ENCODE measurements at places on chromosomes 12 and 14.

DNA sequence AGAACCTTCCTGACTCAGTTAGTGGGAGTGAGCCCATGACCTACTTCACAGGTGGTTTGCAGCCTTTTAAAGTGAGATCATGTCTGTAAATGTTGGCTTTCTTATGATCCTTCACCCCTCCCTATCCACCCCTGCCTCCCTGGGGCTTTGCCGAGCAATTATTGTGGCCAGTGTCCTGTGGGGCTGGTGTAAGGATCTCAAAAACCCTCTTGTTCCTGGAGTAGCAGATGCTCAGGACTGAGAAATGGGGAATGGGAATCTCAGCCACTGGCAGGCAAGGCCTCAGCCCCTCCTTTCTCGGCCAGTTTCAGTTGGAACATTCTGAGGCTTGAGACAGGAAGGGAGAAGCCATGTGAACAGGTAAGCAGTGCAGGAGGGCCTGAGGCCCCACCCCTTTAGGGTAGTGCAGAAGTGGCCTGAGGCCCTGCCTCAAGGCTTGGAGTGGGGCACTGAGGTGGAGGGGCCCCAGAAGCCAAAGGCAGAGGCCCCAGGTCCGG lies 53.8 kb downstream of the PLEKHG3 start:
- no peak for DNase-seq

DNA sequence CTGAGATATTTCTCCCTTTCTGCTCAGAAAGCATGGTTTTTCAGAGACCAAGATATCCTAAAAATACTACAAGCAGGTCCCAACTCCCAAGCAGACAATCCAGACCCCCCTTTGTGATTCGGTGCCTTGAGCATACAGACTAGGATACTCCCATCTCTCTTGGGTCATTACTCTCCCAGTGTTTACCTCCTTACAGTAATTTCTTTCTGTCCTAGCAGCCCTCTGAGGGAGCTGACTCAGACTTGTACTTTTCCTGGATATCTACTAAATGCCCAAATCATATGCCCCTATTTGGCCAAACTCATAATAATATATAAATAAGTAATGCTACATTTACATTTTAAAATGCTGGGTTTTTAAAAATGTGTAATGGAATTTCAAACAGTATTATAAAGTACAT lies 355.6 kb downstream of the LRIG3 start:
- no peak for DNase-seq

- no peak for DNase-seq
These were observed 122.0 kb upstream of the SEL1L start for GRCh38 chr14:81655423-81656314.

GRCh38 chr14:21557084-21557901 lies 22.6 kb downstream of the OR10G3 start:
- DNase-seq: peak; percentile 90

- no peak for DNase-seq
These were observed 7.8 kb downstream of the LHX5 start for GRCh38 chr12:113463746-113464451.

DNA sequence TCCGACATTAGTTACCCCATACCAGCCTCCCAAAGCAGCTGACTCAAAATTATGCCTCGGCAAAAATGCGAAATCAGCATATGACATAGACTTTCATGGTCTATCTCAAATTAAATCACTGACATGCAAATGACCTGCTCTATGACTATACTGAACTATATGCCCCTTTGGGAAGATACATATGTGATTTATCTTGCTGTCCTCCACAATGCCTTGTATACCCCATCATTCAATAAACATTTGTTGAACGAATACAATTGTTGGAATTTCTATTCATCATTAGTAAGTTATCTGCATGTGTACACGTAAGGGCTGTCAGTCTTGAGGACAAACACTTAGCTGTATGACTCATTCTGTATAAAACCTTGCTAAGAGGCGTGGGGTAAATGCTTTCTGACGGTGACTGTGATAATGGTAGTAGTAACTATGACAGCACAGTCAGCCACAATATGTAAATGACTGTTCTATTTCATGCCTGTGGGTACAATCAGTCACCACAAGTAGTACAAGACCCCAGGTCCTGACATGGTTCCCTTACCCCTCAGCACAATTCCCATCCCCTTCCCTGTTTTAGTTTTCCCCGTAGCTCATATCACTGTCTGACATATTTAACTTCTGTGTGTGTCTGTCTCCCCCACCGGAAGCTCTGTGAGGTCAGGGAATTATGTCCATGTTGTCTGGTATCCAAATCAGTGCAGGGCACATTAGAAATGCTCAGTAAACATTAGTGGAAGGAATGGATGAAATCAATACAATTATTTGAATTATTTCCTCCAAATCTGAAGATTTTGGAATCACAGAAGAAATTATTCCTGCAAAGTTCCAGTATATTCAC lies 42.8 kb downstream of the STXBP6 start:
- no peak for DNase-seq

DNA sequence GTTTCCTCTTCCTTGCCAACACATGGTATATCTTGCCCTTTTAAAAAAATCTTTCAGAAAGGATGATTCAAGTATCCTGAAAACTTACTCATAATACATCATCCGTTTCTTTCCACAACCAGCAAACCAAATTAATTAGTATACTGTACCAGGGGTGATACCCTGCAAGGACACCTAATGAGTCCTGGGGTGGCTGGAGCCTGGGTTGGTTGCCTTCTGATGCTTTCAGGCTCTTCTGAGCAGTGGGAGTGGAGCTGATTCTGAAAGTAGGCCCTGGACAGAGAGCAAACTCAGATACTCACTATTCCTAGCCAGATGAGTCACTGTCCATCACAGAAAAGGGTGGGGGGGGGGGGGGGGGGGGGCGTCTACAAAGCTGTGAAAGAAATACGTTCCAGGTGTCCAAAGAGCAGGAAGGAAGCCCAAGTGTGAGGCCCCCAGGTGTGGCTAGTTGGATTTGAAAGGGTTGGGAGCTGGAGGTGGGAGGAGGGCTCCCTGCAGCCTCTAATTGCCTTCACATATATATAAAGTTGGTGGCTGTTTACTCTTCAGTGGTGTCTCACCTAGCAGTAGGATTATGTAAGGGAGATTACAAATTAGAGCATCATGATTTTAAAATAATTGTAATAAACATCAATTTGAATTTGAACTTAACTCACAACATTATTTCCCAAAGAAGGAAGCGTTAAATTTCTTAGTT lies 36.5 kb downstream of the FBXO33 start:
- DNase-seq: no peak

DNA sequence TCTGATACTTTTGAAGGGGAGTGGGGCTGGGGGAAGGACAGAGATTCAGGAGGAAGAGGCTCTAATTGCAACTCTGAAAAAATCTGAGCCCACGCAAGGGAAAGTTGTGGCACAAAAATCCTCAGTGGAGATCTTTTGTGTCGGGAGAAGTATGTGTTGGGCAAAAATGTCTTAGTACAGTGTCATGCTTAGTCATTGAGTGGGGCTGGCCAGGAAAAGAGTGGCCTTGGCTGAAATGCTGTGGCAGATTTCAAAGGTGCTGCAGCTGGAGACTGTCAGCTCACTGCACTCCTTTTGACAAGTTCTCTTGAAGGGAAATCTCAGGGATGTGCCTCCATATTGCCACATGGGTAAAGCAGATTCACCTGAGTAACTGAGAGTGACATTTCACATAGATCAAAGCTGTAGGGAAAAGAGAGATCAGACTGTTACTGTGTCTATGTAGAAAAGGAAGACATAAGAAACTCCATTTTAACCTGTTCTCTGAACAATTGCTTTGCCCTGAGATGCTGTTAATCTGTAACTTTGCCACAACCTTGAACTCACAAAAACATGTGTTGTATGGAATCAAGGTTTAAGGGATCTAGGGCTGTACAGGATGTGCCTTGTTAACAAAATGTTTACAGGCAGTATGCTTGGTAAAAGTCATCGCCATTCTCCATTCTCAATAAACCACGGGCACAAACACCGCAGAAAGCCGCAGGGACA lies 36.0 kb upstream of the GLIPR1 start:
- DNase-seq: no peak

DNA sequence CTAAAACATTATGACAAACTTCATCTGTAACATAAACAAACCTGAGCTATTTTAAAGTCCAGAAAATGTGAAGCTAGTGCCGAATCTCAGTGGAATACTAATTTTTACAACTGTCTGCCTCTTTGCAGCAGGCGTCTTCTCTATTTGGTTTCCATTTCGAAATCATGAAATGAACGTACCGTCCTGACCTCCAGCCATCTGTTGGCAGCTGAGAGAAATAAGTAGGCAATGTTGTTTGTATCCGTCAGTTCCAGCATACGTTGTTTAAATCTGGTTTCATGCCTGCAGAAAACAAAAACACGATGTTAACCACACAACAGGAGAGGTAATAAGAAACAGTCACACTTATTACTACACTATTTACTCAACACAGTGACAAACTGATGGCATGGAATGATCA lies 54.3 kb upstream of the KCNJ8 start:
- DNase-seq: no peak

GRCh38 chr12:62116986-62117385 lies 143.2 kb upstream of the USP15 start:
- DNase-seq: no peak

- no peak for DNase-seq
These were observed 11.6 kb upstream of the HAL start for GRCh38 chr12:96007729-96008128.

DNA sequence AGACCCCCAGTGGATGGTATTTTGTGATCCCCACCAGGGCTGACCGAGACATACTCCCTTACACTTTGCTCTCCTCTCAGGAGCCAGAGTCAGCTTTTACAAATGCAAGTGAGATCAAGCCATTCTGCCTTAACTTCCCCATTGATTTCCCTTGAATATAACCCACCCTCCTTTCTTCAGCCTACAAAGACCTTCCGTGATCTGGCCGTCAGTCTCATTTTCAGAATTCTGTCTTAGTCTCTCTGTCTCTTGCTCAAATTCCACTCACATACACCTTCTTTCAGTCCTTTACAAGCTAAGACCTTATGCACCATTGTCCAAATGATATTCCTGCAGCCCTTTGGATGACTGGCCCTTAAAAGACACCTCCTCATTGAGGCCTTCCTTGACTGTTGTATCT lies 39.0 kb upstream of the ELK3 start:
- DNase-seq: no peak

DNA sequence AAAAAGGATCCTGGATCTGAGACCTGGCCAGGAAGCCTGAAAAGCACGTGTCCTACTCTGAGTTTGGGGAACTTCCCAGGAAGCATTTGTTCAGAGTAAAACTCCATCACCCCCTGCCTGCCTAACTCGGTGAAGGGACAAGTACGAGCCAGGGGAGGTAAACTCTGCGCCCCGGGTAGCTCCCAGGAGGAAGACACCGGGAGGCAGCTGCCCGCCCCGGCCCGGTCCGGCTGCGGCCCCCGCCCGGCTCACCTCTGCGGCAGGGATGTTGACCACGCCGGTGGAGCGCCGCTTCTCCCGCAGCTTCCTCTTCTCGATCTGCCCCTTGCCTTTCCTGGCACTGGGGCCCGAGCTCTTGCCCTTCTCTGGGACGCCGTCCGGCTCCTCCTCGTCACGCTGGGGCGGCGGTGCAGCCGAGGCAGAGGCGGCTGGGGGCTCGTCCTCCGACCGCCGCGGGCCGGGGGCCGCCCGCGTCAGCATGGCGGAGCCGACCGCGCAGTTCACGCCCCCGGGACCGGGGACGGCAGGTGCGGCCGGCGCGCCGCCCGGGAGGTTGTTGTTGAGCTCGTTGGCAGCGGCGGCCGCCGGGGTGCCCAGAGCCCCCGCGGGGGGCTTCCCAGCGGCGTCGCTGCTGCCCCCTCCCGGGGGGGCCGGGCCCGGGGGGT lies 1.2 kb downstream of the PAWR start:
- DNase-seq: no peak

DNA sequence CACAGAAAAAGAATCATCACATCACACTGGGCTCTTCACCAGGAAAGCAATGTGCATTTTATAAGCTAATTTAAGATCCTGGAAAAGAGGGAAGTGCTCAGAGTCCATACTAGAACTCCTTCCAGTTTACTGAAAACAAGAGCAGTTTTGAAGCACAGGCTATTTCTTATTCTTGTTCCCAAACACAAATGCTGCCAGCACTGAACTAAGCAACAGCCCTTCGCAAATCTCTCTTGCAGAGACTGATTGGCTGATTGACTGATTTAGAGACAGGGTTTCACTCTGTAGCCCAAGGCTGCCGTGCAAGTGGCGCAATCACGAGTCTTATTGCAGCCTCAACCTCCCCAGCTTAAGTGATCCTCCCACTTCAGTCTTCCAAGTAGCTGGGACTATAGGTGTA lies 44.8 kb downstream of the BCL2L14 start:
- no peak for DNase-seq

DNA sequence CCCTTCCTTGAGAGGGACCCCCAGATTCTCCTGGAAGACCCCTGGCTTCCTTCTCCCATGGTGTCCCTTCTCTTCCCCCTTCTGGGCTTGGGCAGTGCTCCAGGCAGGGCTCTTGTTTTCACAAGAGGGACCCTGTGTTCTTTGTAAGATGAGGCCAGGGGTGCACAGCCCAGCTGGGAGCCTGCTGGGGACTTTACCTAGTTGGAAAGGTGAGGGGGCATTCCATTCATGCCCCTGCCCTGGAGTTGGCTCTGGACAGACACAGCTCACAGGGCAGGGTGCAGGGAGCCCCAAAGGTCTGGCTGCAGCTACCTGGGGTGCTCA lies 31.2 kb downstream of the ISCA2 start:
- no peak for DNase-seq

- no peak for DNase-seq
These were observed 379.8 kb upstream of the PRICKLE1 start for GRCh38 chr12:42969355-42969754.

DNA sequence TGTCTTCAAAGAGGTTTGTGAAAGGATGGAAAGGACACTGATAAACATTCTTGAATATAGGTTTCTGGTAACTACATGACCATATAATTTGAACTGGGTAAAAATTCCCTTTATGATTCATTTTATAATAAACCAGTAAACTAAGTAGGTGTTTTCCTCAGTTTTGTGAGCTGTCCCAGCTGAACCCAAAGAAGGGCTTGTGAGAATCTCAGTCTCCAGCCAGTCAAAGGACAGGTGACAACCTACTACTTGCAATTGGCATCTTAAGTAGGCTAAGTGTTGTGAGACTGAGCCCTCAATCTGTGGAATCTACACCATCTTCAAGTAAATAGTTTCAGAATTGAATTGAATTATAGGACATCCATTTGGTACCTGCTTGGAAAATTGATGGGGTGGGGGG lies 75.2 kb downstream of the MYF5 start:
- DNase-seq: no peak

DNA sequence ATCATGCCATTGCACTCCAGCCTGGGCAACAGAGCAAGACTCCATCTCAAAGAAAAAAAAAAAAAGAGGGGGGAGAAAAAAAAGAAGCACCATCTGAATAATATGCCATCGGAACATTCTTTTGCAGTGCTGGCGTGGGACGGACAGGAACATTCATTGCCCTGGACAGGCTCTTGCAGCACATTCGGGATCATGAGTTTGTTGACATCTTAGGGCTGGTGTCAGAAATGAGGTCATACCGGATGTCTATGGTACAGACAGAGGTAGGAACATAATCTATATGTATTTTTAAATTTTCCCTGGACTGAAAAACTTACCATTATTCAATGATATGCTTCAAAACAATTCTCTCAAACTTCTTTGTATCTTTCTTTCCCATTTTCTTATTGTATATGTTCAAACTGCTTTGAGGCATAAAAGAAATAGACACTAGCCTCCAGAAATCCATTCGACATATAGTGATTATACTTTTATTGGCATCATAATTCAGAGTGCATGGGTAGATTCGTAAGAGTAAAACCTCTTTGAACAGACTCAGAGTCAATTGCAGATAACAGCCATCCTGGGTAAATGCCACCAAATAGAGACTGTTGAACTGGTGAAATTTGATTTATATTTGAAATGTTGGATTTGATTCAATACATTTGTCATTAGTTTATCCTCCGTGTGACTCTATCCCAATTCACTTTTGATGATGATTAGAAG lies 199.7 kb downstream of the EPS8 start:
- DNase-seq: no peak
